Activated naive CD8-positive, alpha-beta T cell treated with anti-CD3 and anti-CD28 coated beads, Interleukin-2, amount 10 ng/mL, durations not matched to agents 7 days and 5 days (primary cell): ENCODE measurements at places on chromosomes 3 and 15. TPM values are rescaled to one million over a fixed set of nuclear protein-coding genes. Genes with fewer than 3 reads are reported as not detected.

- DNase-seq: no peak
- peaks cover 18% of the 10 kb centered on the region for H3K27me3 ChIP-seq
- no peak overlapping the region for H3K4me3 ChIP-seq
- no peak overlapping the region for H3K27ac ChIP-seq
Measured at GRCh38 chr15:77535845-77536244, 96.9 kb downstream of the LINGO1 start.

DNA sequence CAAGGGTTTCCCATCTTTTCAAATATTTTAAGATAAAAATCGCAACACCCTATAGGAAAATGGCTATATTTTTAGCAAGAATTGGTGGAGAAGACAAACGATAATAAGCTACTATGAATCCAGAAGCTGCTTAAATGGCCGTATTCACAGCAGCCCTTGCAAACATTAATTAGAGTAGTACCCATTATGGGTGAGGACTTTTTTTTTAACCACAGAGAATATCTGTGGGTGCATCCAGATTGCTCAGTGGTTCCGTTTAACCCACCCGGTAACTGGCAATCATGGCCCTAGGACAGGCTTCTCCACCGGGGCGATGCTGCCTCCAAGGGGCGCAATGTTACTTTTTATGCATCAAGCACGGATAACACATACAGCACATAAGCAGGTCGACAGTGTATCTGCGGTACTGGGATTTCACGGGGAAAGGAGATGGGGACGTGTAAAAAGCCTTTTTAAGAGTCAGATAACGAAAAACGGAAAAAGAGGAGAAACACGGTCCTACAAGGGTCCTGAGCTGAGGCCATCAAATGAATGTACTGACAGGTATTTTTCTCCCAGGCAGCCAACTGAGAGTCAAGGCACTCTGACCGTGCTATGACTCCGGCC is 968 bp upstream of the TMEM266 start:
- peaks cover 72% of the 10 kb centered on the region for H3K27me3 ChIP-seq
- DNase-seq: peak; percentile 38
- peaks cover 16% of the 10 kb centered on the region for H3K4me1 ChIP-seq
- H3K4me3 ChIP-seq: peak overlapping the region; percentile 71
- H3K27ac ChIP-seq: no peak overlapping the region

DNA sequence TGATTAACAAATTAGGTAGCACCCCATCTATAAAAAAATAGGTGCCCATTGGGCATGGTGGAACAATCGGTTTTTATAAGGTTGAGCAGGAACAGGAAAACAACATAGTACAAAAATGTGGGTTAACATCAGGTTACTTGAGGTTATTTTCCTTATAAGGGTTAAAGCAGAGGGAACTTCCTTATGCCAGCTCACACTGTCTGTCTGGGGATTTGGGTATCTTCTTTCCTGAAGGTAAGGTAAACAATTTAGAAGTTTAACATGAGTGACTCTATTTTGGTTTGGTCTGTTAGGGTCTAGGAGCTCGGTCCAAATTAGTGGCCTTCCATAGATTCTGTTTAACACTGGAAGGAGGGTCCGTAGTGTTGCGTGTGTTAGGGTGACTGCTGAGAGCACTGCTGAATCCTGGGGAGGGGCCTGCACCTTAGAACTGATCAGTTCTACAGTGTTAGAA is 14.7 kb downstream of the CHD2 start:
- no peak for DNase-seq
- peak overlapping the region; percentile 91 for H3K27ac ChIP-seq

DNA sequence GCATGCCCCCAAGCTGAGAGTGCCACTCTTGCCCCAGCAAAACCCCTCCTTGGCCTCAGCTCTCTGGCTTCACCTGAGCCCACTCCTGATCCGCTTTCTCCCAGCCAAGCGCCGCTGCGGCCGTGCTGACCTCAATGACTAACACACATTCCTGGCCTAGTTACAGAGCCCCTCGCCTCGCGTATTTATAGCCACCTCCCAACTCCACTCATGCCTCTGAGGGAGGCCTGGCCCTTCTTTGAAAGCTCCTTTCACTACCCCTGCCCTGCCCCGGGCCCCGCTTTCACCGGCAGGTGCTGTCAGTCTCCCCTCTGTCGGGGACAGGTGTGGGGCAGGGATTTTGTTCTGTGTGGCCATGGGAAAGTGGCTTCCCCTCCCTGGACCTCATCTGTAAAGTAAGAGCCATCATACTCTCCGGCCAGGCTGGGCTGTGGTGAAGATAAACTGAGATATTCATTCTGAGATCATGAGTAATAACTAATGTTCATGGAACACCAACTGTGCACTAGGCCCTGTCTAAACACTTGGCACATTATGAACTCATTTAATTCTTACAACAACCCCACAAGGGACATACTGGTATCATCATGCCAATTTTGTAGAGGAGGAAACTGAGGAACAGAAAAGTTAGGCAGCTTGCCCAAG is 13.2 kb upstream of the ATP2B2 start:
- peaks cover 21% of the 10 kb centered on the region for H3K27me3 ChIP-seq
- H3K27ac ChIP-seq: no peak overlapping the region
- H3K36me3 ChIP-seq: no peaks in the 10 kb centered on the region
- DNase-seq: peak; percentile 5
- no peak overlapping the region for H3K4me3 ChIP-seq
- H3K4me1 ChIP-seq: no peaks in the 10 kb centered on the region

DNA sequence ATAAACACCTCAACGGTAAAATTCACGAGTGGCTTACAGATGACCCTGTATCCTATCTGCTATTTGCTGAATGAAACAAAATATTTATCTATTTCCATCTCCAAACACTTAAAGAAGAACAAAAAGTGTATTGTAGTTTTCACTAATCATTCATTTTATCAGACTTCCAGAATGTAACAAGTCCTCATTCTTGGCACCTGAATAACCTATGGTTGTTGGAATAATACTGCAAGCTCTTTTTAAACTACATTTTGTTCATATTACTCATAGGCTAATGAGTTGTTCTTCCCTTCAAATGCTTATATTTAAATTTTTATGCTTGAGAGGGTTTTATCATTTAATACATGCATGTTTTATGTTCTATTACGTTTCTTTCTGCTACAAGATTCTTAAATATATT is 1434.1 kb downstream of the SI start:
- no peak overlapping the region for H3K4me3 ChIP-seq
- H3K36me3 ChIP-seq: no peaks in the 10 kb centered on the region
- no peaks in the 10 kb centered on the region for H3K27me3 ChIP-seq

The LRRC3B gene
- not detected for total RNA-seq

The SHC4 gene
- 0.47 TPM for total RNA-seq

The CALML4 gene
- total RNA-seq: 12.2 TPM

The MTMR10 gene
- 32.2 TPM for total RNA-seq

The NEK10 gene
- 0.67 TPM for total RNA-seq
